Esophagus muscularis mucosa (tissue), 4 donors: ENCODE measurements at places on chromosomes 2 and 18. TPM values are rescaled to one million over a fixed set of nuclear protein-coding genes. Genes with fewer than 3 reads are reported as not detected.

Gene ALPI
- total RNA-seq = not detected

Gene SNED1
- 9.3 TPM for total RNA-seq

Gene PSMA8
- not detected for total RNA-seq

Gene IDH1
- total RNA-seq = 28.0 TPM

Gene PTPRN
- 2.1 TPM for total RNA-seq

Gene DHRS9
- total RNA-seq = 0.75 TPM

Gene FABP1
- total RNA-seq = not detected

Gene DLX1
- total RNA-seq = 0.23 TPM

Gene CD8B2
- total RNA-seq = 0.13 TPM

GRCh38 chr18:27185025-27185763, at the start of gene CHST9:
Gene CHST9 (minus strand): TSS chr18:27185308. CDS start chr18:27142809, 42,499 bp downstream.
- DNase-seq = no peak
- H3K36me3 ChIP-seq = no peaks in the 10 kb centered on the region
- peaks cover 36% of the 10 kb centered on the region for H3K27me3 ChIP-seq
- no peak within 1 kb of the TSS for H3K27ac ChIP-seq
- H3K4me3 ChIP-seq = peak within 1 kb of the TSS; percentile 49

GRCh38 chr2:191661097-191661924, 16.6 kb upstream of the NABP1 start:
- H3K27ac ChIP-seq = no peak overlapping the region
- no peaks in the 10 kb centered on the region for H3K36me3 ChIP-seq
- no peaks in the 10 kb centered on the region for H3K4me1 ChIP-seq
- no peaks in the 10 kb centered on the region for H3K27me3 ChIP-seq
- DNase-seq = no peak

- H3K4me3 ChIP-seq = no peak overlapping the region
- no peak for DNase-seq
- H3K27ac ChIP-seq = no peak overlapping the region
- H3K4me1 ChIP-seq = peaks cover 5% of the 10 kb centered on the region
These were observed 122.8 kb downstream of the LYPD1 start for GRCh38 chr2:132547090-132547687.

DNA sequence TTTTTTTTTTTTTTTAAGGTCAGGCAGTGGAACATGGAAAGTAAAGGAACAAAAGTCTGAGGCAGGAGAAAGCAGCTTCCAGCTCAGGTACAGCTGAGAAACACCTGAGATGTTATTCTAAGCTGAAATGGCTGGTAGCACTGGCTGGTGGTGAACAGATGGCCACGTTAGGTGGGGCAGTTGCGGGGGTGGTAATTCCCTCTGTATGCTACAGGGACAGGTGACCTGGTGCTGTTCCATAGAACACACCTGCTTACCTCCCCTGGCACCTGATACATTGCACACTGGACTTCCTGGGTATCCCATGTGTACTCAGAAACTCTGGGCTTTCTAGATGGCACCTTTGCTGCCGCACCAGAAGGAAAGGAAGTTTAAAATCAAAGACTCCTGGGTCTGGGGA, 333.3 kb downstream of the SLC8A1 start:
- no peak overlapping the region for H3K4me3 ChIP-seq
- no peak overlapping the region for H3K27ac ChIP-seq
- H3K36me3 ChIP-seq = no peaks in the 10 kb centered on the region
- H3K4me1 ChIP-seq = peaks cover 9% of the 10 kb centered on the region

DNA sequence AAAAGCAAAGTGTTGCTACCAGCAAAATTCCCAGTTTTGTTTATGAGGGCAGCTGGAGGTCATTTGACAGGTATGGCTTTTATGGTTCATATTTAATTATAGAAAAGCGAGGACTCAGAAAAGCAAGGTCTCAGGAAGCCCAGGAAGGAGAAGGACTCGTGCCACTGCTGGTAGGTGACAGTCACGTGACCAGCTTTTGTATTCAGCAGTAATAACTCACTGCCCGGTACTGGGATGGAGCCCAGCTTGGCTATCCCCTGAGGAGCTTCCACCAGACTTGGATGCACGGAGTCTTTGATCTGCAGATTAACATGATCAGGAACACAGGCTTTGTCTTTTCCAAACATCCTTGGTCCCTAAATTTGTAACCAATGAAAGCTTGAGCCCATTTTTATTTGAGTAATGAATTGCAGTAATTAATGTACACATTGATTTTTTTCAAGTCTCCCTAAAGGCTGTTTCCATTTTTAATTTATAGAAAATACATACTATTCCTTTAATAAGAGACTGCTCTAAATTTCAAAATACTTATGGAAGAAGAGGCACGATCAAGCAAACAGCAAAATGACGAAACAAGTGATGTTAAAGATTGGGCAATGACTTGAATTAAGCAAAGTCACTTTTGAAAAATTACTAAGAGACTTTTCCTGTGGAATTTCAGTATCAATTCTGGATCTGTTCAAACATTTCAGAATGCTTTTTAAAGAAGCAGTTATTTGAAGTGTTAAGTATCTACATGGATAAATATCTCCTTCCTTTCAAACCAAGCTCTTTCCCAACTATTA, 251.7 kb upstream of the HNRNPA3 start:
- DNase-seq = no peak
- H3K4me1 ChIP-seq = no peaks in the 10 kb centered on the region
- no peaks in the 10 kb centered on the region for H3K36me3 ChIP-seq
- H3K27ac ChIP-seq = no peak overlapping the region

DNA sequence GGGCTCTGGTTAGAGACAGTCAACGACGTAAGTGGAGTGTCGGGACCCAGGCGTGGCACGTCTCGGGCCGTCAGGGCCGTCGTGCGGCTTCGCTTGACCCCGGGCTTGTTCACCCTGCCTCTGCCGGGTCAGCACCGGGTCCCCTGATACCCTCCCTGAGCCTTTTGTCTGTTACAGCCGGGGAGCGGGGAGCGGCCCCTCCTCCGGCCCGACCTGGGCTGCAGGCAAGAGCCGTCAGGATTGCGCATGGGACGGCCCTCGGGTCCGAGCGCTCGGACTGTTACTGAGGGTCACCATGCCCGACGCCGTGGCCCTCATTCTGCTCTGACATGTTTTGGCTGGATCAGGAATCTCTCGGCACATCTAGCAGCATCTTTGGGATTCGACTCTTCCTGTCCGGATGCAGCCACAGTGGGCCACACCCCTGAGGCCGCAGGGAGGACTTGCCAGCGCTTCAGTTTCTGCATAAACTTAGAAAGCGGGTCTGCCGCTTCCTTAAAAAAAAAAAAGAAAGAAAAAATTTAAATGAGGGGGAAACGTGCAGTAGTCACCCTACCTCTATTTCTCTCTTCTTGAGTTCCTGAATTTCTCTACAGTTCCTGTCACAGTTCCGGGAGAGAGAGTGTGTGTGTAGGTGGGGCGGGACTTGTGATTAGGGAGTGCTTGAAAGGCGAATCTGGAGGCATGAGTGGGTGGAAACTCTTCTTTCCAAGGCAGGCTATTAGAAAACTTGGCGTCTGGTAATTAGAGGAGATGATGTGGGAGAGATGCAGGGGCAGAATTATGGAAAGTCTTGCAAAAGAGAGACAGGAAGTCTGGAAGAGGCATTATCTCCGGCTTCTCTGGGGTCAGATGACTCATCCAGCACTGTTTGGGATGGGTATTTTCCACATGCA, 909 bp downstream of the TMEM87B start:
- peaks cover 28% of the 10 kb centered on the region for H3K4me1 ChIP-seq
- H3K27me3 ChIP-seq = no peaks in the 10 kb centered on the region
- peaks cover 9% of the 10 kb centered on the region for H3K36me3 ChIP-seq
- peak; percentile 93 for DNase-seq

GRCh38 chr2:135168204-135168856, 116.2 kb downstream of the RAB3GAP1 start:
- no peaks in the 10 kb centered on the region for H3K4me1 ChIP-seq
- no peak overlapping the region for H3K4me3 ChIP-seq
- peaks cover 30% of the 10 kb centered on the region for H3K36me3 ChIP-seq
- no peaks in the 10 kb centered on the region for H3K27me3 ChIP-seq
- no peak for DNase-seq

GRCh38 chr18:45463451-45463850, 151.8 kb upstream of the SLC14A2 start:
- H3K4me3 ChIP-seq = no peak overlapping the region
- no peaks in the 10 kb centered on the region for H3K27me3 ChIP-seq
- no peaks in the 10 kb centered on the region for H3K4me1 ChIP-seq
- H3K27ac ChIP-seq = no peak overlapping the region
- DNase-seq = peak; percentile 83

DNA sequence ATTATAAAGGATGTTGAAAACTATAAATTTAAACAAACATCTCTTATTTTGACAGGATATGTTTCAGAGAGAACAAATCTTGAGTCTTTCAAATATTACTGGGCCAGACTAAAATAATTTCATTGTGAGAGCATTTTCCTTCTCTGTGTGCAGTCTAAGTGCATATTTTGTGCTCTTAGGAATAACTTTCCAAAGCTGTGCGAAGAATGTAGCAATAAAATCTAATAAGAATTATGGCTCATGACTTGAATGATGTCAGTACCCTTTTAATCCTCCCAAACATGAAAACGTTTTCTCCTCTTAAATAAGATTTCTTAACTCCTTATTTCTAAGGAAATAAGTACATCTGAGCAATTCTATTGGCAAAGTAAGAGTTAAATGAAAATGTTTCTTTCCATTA, 76.2 kb upstream of the EFEMP1 start:
- no peak overlapping the region for H3K4me3 ChIP-seq
- H3K27me3 ChIP-seq = no peaks in the 10 kb centered on the region

- no peak for DNase-seq
- no peak overlapping the region for H3K27ac ChIP-seq
- H3K4me3 ChIP-seq = no peak overlapping the region
- no peaks in the 10 kb centered on the region for H3K4me1 ChIP-seq
- no peaks in the 10 kb centered on the region for H3K36me3 ChIP-seq
These were observed 91.5 kb downstream of the MYCN start for GRCh38 chr2:16031848-16032159.
